ENCODE measurements at places on chromosomes 16 and 17. TPM values are rescaled to one million over a fixed set of nuclear protein-coding genes. Genes with fewer than 3 reads are reported as not detected.
A peak's percentile ranks its signal among the peaks of the same experiment; 100 is the strongest.

GRCh38 chr16:69055008-69055407 is 50.4 kb upstream of the HAS3 start:
- no peaks in the 10 kb centered on the region for H3K4me1 ChIP-seq
- no peak for DNase-seq
- no peaks in the 10 kb centered on the region for H3K36me3 ChIP-seq
- no peak overlapping the region for H3K4me3 ChIP-seq
- no peak overlapping the region for H3K27ac ChIP-seq

The ALOX12B gene
- 2.3 TPM for total RNA-seq

DNA sequence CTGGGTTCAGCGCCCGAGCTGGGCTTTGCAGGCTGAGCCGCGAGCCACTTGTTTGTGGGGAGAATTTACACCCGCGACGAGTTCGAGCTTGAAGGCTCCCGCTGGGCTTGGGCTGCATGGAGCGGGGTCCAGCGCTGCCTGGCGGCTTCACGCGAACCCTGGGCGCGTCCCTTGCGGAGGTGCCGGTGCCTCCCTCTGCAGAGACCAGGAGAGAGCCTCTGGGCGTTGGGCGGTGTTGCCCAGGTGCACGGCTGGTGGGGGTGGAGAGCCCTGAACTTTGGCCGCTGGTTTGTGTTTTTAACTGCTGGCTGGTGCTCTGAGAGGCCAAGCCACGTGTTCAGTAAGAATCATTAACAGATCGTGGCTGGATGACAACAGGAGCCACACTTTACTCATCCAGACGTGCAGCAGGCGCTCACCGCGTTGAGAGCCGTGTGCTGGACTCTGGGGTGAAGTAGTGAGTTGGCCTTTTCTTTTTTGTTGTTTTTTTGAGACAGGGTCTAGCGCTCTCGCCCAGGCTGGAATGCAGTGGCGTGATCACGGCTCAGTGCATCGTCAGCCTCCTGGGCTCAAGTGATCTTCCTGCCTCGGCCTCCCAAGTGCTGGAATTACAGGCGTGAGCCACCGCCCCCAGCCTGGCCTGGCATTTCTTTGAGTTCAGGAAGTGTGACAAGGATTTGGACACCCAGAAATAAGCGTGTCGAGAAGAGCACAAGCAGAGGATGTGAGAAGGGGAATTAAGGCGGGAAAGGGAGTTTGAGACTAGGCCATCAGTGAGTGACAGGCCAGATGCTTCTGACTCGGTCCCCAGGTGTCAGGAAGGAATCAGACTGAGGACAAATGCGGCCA is 827 bp downstream of the CDK10 start:
- peaks cover 15% of the 10 kb centered on the region for H3K4me1 ChIP-seq
- H3K27me3 ChIP-seq = no peaks in the 10 kb centered on the region
- H3K4me3 ChIP-seq = peak overlapping the region; percentile 92
- peaks cover 14% of the 10 kb centered on the region for H3K36me3 ChIP-seq

DNA sequence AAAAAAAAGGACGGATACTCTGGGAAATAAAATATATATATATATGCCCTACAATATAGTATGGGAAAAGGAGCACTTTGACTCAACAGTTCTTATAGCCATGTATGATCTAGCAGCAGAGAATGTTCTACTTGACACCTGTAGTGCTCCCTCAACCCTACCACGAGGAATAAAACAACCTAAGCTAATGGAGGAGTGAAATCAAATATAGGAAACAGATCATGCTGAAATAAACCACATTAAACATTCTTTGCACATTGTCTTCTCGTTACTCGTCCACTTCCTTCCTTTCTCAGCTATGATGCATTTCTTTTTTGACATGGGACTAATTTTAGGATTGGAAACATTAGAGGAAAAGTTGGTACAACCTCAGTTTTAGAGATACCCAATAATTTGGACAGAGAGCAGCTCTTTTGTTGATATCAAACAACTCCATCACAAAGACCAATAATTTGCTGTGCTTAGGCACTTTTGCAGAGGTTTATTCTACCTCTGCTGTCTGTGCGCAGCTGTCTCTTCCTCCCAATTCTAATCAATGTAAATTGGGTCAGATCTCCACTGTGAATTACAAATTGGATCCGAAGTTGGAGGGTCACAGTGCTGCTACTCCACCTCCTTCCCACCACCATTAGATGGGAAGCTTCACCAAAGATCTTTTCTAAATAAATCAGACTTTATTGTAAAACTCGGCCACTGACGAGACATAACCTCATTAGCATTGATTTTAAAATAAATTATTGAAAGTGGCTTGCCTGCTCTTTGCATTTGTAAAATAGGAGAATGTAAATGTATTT is 65.8 kb downstream of the SNX11 start:
- no peak for DNase-seq
- H3K27me3 ChIP-seq = no peaks in the 10 kb centered on the region
- H3K27ac ChIP-seq = no peak overlapping the region

- H3K36me3 ChIP-seq = no peaks in the 10 kb centered on the region
- DNase-seq = peak; percentile 67
- no peak overlapping the region for H3K4me3 ChIP-seq
Observed at GRCh38 chr16:24504472-24505345, 34.7 kb upstream of the RBBP6 start.

DNA sequence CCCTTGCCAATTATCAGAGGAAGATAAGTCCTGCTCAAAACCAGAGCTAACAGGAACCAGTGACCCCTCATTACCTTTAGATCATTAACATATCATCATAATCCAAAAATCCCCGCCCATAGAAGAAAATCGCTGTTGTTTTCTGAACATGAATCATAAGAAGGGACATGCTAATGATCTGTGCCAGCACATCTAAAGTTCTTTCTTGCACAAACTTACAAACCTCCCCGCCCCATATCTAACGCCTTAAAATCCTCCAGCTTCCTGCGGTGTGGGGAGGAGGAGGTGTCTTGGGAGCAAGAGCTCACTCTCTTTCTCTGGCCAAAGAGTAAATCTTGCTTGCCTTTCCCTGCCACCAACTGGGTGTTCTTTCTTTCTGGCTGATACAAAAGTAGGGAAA is 78.3 kb downstream of the IRX3 start:
- no peaks in the 10 kb centered on the region for H3K4me1 ChIP-seq
- H3K4me3 ChIP-seq = no peak overlapping the region
- H3K27me3 ChIP-seq = peaks cover 5% of the 10 kb centered on the region
- no peaks in the 10 kb centered on the region for H3K36me3 ChIP-seq
- DNase-seq = no peak
- H3K27ac ChIP-seq = no peak overlapping the region

DNA sequence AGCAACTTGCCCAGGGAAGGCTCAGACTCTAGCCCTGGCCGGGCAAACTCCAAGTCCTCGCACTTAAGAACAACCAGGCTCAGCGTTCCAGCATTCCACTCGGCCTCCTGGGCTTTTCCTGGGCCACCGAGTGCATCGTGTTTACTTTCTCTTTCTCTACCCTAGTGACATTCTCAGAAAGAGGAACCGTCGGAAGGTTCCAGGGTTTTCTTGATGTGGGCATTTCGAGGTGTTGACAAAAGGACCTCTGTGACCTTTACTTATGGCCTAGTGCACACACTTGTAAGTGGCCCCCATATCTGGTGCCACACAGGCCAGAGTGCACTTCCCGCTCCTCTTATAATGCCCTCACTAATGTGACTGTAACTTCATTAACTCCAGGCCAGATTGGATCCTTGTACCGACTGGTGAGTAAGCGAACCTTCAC is 3.1 kb upstream of the BANP start:
- no peak overlapping the region for H3K27ac ChIP-seq
- peaks cover 7% of the 10 kb centered on the region for H3K36me3 ChIP-seq
- H3K27me3 ChIP-seq = peaks cover 2% of the 10 kb centered on the region
- H3K4me1 ChIP-seq = peaks cover 16% of the 10 kb centered on the region

DNA sequence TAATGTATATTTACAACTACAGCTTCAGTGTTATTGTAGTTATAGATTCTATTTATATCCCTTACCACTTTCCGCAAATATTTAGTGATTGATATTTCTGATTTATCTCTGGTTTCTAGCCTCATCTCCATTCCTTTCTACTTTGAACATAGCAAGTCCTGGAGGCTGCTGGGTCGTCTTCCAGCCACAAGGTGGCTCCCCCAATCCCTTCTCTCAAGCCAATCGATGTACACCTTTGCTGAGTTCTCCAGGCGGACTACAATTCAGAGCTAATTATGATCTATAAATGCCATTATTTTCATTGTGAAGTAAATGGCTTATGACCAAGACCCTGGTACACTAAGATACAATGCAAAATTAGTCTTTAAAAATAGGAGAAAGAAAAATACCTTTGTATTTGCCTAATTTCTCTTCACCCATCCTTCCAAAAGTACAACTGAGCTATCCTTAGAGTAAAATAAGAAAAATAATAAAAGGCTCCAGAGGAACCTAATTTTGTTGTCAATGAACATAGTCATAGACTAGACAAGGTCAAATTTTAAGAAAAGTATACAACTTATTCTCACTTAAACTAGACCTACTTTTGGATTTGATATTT is 122.1 kb downstream of the SKAP1 start:
- H3K27me3 ChIP-seq = no peaks in the 10 kb centered on the region
- peak; percentile 66 for DNase-seq
- no peak overlapping the region for H3K27ac ChIP-seq
- no peaks in the 10 kb centered on the region for H3K36me3 ChIP-seq

GRCh38 chr17:70896843-70897242 is 727.5 kb downstream of the KCNJ2 start:
- no peaks in the 10 kb centered on the region for H3K36me3 ChIP-seq
- no peaks in the 10 kb centered on the region for H3K27me3 ChIP-seq
- H3K4me3 ChIP-seq = no peak overlapping the region
- no peak for DNase-seq

The REXO5 gene
- 25.7 TPM for total RNA-seq

The PABPN1L gene
- not detected for total RNA-seq

The DUSP3 gene
- 14.8 TPM for total RNA-seq

DNA sequence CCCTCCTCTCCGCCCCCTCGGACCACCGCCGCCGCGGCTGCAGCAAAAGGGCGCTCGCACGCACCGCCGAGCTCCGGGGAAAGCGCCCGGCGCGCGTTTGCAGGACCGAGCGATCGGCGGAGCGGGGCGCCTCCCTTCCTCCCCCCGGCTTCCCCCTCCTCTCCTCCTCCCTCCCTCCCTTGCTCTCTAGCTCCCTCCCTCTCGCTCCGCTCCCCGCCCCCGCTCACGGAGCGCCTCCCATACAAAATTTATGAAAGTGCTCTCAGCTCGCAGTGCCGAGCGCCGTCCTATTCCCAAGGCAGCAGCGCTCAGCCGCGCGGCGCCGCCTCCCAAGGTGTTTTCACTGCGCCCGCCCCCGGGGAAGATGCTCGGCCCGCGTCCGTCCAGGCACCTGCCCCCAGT is at the start of gene RTN4RL1:
Gene RTN4RL1 (minus strand): TSS at position 115 of the 402 bp plus-strand sequence. CDS start 469 bp downstream, outside the sequence.
- H3K27ac ChIP-seq = no peak within 1 kb of the TSS
- DNase-seq = peak; percentile 77
- peak within 1 kb of the TSS; percentile 66 for H3K4me3 ChIP-seq

The TNFSF12 gene
- total RNA-seq = 22.4 TPM

Measured in activated CD4-positive, alpha-beta memory T cell treated with anti-CD3 and anti-CD28 coated beads for 36 hours (primary cell).